Mesothelial cell of epicardium (in vitro differentiated cells): ENCODE measurements at places on chromosomes 1 and 21. TPM values are rescaled to one million over a fixed set of nuclear protein-coding genes. Genes with fewer than 3 reads are reported as not detected.

DNA sequence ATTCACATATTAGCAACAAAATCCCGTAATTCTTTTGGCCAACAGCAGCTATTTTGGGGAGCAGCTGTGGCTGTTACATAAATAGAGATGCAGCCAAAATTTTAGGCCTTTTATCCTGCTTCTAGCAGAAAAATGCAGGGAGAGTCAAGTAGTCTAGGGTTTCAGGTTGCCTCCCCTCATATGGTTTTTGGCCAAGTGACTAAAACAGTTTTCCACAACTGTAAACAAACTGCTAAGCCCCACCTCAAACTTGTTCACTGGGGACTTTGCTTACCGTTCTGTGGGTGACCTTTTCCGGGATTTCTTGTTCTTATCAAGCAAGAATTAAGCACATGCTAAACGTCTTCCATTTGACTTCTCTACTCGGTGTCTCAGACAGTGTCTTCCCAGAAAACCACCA, 133.4 kb downstream of the EDEM3 start:
- DNase-seq = no peak

DNA sequence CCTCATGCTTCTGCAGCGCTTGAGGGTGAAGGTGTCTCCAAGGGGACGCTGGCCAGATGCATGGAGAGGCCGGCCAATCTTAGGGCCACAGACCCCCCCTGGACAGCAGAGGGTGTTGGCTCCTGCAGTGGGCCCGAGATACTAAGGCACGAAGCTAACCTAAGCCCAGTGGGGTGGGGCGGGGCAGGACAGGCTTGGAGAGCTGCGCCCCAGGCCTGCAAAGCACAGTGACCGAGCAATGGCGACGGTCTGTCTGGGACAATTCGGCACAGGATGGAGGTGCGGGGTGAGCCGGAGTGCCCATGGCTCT, 1.3 kb downstream of the FNDC10 start:
- DNase-seq = no peak

DNA sequence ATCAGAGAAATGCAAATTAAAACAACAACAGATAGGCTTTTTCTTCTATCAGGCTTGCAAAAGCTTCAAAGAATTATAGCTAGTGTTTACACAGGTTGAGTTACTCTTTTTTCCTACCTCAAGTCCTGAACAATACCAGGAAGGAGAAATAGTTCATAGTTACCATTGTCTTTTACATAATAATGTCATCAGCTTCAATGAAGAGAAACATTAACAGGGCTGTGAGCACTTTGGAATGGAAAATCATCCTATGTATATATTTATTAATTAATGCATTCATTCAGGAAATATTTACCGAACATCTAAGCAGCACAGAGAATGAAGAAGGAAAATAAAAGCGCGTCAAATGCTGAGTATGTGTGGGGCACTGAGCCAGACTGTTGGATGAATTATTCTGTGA, 197.3 kb downstream of the ZBTB18 start:
- no peak for DNase-seq

DNA sequence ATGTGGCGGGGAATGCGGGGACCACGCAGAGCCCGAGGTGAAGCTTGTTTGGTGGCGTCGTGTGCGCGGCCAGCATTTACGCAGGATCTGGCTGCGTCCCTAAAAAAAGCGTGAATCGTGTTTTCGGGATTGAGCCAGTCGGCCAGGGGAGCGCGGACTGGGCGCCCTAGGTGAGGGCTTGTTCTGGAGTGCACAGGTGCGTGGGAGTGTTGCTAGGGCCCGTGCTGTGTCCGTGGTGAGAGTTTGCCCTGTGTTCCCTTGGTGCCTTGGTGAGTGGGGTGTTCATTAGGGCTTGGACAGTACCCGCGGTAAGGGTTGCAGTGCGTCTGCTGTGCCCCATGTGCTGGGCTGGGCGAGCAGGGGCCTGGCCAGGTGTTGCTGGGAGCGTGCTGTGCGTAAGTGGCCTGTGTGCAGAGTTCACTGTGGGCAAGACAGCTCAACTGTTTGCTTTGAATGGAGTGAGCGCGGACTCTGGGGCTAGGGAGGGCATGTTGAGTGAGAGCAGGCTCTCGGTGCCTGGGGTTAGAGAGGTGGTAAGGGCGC, 673 bp downstream of the CD46 start:
- DNase-seq = peak; percentile 47

- DNase-seq = no peak
Measured at GRCh38 chr1:23509896-23510295, 21.1 kb downstream of the E2F2 start.

DNA sequence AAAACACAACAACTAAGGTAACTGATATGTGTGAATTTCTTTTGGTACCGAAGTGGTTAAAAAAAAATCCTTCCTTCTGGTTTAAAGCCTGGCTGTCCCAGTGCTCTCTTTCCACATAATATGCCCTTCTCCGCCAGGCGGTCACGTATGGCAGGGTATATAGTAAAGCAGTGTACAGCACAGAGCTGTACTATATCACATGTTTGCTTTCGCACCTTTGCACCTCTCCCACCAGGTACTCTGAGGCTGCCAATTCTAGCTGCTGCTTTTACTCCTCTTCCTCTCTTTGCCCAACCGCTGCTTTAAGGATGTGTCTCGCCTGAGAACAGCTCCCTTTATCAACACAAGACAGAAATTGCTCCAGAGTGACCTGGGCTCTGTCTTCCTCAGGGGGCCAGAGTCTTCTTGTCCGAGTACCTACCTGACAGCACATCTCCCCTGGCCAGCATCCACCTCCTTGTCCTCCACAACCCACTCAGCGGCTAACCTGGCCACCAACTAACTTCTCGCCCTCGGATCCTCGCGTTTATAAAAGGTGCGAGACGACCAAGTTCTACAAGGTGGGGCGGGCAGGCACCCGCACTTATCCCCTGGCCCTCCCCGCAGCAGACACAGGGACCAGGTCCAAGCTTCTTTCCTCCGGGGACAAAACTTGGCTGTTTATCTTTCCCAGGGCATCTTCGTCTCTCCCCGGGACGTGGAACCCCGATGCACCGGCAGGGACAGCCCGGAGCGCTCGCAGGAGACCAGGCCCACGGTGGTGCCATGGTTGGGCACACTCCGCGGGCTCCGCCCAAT, 1.6 kb downstream of the COLGALT2 start:
- DNase-seq = no peak

DNA sequence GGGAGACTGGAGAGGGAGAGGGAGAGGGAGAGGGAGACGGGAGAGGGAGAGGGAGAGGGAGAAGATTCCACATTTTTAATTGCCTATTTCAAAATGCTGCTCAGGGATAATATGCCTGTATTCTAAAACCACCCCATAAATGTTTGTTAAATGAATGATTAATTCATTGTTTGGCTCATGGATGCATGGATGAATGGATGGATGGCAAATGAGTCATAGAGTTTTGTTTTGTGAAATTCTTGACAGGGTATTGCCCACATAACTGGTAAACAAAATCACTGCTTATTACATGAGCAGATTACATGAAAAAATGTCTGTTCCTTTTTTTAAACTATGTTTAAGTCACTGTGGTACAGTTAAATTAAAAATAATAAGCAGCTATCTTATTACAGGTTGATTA, 220.4 kb downstream of the ZP4 start:
- no peak for DNase-seq

GRCh38 chr21:28832013-28832714, 160.5 kb downstream of the LTN1 start:
- DNase-seq = no peak

- DNase-seq = no peak
Measured at GRCh38 chr21:33761441-33762036, 119.2 kb downstream of the ITSN1 start.

DNA sequence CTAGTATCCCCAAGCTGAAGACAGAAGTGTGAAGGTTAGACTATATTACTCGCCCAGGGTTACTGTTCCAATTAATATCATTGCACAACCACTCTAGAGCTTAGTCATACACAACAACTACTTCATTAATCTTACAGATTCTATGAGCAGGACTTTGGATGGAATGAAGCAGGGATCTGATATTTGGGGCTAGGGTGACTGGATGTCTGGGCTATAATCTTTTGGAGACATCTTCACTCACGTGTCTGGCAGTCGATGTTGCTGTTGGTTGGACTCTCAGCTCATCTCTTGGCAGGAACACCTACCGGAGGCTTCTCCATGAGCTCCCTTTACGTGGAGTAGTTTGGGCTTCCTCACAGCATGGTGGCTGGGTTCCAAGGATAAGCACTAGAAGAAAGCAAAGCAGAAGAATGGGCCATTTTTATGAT, 519.2 kb upstream of the B3GALT2 start:
- no peak for DNase-seq

DNA sequence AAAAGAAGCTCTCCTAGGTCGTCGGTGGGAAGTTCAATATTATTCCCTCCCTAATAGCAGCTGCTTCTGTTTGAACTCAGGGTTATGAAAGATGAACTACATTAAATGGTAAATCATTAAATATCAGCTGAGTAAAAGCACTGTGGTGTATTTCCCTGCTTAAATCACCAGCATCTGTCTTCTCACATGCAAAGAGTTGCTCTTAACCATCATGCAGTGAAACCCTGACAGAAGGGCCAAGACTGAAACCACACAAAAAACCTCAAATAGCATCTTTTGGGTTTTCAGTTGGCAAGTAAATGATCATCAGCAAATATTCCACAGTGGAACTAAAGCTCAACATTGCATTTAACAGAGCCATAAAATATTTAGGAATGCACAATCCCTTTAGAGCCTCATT, 380.0 kb upstream of the ADGRL2 start:
- no peak for DNase-seq

GRCh38 chr1:89203166-89203565, 4.4 kb upstream of the GBP4 start:
- DNase-seq = no peak

GRCh38 chr1:182229921-182230491, 161.6 kb downstream of the GLUL start:
- DNase-seq = no peak

- DNase-seq = no peak
Measured at GRCh38 chr1:84300501-84300900, 1.0 kb upstream of the SAMD13 start.

BCL2L15 gene
- total RNA-seq = 0.27 to 1.1 TPM (median 0.55 TPM) in 3 replicates

THEMIS2 gene
- 0.63 to 0.97 TPM (median 0.86 TPM) in 3 replicates for total RNA-seq

TMEM201 gene
- 28.8 to 31.8 TPM (median 29.5 TPM) in 3 replicates for total RNA-seq

TEX38 gene
- 0.42 to 0.57 TPM (median 0.49 TPM) in 3 replicates for total RNA-seq

OR6K3 gene
- total RNA-seq = not detected in 3 replicates

OR2T33 gene
- total RNA-seq = not detected in 3 replicates

SYT6 gene
- 0.09 to 0.29 TPM (median 0.25 TPM) in 3 replicates for total RNA-seq

DISC1 gene
- 9.1 to 11.4 TPM (median 9.1 TPM) in 3 replicates for total RNA-seq
